Stimulated activated CD4-positive, alpha-beta T cell treated with anti-CD3 and anti-CD28 coated beads, Interleukin-2, amount 100 ng/mL, for 24 hours (primary cell): ENCODE measurements at places on chromosomes 4 and X.

- DNase-seq, result no peak
Measured at GRCh38 chr4:85151371-85151770, 184.9 kb upstream of the WDFY3 start.

DNA sequence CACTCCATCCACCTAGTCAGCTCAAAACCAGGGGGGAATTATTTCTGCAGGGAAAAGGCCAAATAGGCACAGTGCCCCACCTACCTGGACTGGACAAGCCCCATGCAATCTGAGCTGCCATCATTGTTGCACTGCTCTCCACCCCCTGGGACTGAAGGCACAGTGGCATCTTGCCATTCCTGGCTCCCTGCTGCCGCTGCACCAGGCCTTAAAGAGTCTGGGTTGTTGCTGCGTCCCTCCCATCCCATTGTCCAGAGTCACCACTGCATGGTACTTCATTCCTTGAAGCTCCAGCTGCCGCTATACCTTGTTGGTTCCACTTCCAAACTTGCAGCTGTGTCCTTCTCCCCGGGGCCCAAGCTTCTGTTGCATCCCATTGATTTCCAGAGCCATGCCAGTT, 629.7 kb downstream of the STIM2 start:
- DNase-seq, result no peak

GRCh38 chr4:1393866-1394265, 12.4 kb downstream of the NKX1-1 start:
- DNase-seq, result no peak

- no peak for DNase-seq
Measured at GRCh38 chr4:54475546-54475945, 182.2 kb upstream of the KIT start.

DNA sequence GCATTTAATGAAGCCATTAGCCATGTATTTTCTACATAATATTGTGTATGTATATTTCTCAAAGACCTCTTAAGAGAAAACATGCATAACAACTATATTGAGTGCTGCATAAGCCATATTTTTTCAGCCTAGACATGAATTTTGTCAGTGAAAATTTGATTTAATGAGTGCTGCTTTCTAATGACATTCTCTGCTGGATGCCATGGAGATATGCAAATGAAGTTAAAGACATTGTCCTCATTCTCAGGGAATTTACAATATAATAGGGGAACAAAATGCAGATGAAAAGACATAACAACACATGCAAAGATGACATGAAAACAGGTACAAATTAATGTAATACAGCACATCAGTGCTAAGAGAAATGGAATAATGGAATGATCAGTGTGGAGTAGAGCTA, 118.7 kb downstream of the ATOH1 start:
- no peak for DNase-seq

DNA sequence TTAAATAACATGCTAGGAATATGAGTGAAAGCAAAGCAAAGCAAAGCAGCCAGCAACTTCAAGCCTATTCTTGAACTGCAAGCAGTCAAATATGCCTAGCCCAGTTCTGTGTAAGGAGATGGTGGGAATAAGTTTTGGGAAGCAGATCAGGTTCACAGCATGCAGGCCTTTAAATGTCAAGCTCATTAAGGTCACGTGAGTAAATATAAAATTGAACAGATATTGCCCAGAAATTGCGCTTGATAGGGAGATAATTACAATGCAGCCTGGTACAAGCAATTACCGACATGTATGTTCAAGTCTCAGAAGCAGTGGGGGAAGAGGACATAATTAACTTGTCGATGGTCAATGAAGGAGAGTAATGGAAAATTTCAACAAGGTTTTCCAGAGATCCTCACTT, 6.0 kb downstream of the GNPDA2 start:
- DNase-seq, result no peak

- no peak for DNase-seq
Measured at GRCh38 chr4:6840062-6840976, 57.8 kb downstream of the KIAA0232 start.

DNA sequence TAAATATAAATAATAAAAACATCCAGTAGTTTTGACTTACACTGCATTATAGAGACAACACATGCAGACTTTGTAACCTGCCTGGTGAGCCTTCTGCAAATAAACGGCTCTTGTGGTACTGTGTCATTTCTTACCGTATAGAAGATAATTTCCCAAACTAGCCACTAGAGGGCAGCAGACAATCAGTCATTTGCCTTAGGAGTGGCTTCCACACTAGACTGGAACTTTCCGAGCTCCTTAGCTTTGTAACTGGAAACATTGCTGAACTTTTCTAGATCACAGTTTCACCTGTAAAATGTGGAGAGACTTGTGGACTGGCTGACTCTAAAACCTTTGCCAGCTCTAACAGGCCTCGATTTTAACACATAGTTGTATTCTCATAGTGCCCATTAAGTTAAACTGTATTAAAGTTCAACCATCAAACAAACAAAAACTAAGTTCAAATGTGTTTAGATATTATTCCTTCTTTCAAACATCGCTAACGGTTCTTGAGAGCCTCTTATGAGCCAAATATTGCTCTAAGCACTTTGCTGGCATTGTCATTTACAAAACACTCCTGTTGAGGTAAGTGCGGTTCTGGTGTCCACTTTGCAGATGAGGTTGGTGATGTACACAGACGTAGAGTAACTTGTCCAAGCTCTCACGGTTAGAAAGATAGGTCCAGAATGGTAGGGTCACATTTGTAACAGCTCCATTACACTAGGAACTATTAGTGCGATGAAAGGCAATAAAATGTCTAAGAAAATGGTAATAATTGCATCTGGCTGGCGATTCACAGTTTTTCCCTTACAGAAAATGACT, 345.5 kb downstream of the ANK2 start:
- peak; percentile 58 for DNase-seq

DNA sequence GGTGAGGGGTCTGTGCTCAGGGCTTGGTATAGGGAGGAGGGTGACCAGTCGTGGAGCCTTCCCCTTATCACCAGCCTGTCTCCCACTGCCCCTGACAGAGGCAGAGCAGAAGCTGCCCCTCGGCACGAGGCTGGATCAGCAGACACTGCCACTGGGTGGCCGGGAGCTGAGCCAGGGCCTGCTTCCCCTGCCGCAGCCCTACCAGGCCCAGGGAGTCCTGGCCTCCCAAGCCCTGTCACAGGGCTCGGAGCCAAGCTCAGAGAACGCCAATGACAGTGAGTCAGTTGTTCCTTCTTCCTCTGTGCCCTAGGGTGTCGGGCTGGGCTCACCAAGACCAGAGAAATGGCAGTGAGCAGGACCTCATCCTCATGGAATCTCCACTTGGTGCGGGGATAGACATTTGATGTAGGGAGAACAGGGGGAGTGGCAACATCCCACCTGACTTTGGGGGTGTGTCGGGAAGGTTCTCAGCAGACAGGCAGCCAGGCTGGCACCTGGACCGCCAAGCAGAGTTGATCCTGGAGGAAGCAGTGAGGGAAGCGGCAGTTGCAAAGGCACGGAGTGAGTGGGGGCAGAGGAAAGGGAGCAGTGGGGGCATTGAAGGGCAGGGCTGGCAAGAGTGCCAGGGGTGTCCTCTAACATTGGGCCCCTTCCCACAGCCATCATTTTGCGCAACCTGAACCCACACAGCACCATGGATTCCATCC, 14.3 kb upstream of the UBA1 start:
- no peak for DNase-seq
